Smooth muscle cell of bladder (primary cell): ENCODE measurements at places on chromosomes 6 and 20. TPM values are rescaled to one million over a fixed set of nuclear protein-coding genes. Genes with fewer than 3 reads are reported as not detected.

Gene PRSS35
- total RNA-seq, result 6.1 and 9.7 TPM in 2 replicates

Gene GMPR
- 9.7 and 17.0 TPM in 2 replicates for total RNA-seq

Gene EEF1E1
- total RNA-seq, result 23.0 and 25.8 TPM in 2 replicates

Gene CABLES2
- total RNA-seq, result 0.28 and 0.74 TPM in 2 replicates

Gene ZBTB2
- total RNA-seq, result 7.4 and 8.8 TPM in 2 replicates

Gene TAGAP
- not detected in 2 replicates for total RNA-seq

Gene GPLD1
- 0.14 and 0.28 TPM in 2 replicates for total RNA-seq

Gene ZNF292
- 20.2 and 26.8 TPM in 2 replicates for total RNA-seq

Gene ZC2HC1B
- not detected in 2 replicates for total RNA-seq

Gene OPN5
- not detected in 2 replicates for total RNA-seq

Gene TREM1
- 2.7 and 3.4 TPM in 2 replicates for total RNA-seq

Gene OR12D2
- total RNA-seq, result not detected in 2 replicates

Gene TSBP1
- not detected in 2 replicates for total RNA-seq

Gene MYH7B
- total RNA-seq, result under 0.01 and 0.18 TPM in 2 replicates

Gene ALDH5A1
- total RNA-seq, result 0.28 and 0.65 TPM in 2 replicates

Gene SALL4
- total RNA-seq, result 0.28 and 0.43 TPM in 2 replicates

Gene RBBP8NL
- total RNA-seq, result not detected in 2 replicates

Gene CDC40
- total RNA-seq, result 18.2 and 22.2 TPM in 2 replicates

Gene POM121L2
- not detected in 2 replicates for total RNA-seq

Gene SMIM13
- total RNA-seq, result 7.4 and 9.4 TPM in 2 replicates

Gene ANGPT4
- not detected in 2 replicates for total RNA-seq

Gene UNC5CL
- under 0.01 and 0.09 TPM in 2 replicates for total RNA-seq

Gene FKBP1C
- total RNA-seq, result 0.46 and 0.57 TPM in 2 replicates

Gene NXT1
- total RNA-seq, result 12.7 and 15.2 TPM in 2 replicates

Gene FAM50B
- 5.0 and 9.4 TPM in 2 replicates for total RNA-seq

Gene ZCCHC3
- 9.0 and 11.6 TPM in 2 replicates for total RNA-seq

Gene BNIP5
- total RNA-seq, result not detected in 2 replicates

Gene PSMB1
- 270 and 365 TPM in 2 replicates for total RNA-seq

Gene PKIB
- 1.1 and 26.0 TPM in 2 replicates for total RNA-seq

Gene GDAP1L1
- total RNA-seq, result under 0.01 and 0.09 TPM in 2 replicates

Gene PCK1
- 0.14 TPM in 1 of 2 replicates, not detected in the other for total RNA-seq

Gene STMN3
- total RNA-seq, result 2.1 and 2.3 TPM in 2 replicates

Gene POPDC3
- total RNA-seq, result 8.2 and 14.3 TPM in 2 replicates

Gene XPO5
- 15.6 and 19.1 TPM in 2 replicates for total RNA-seq

Gene SPATA25
- total RNA-seq, result 1.3 and 1.9 TPM in 2 replicates

Gene BPI
- total RNA-seq, result not detected in 2 replicates

Gene RCAN2
- 3.7 and 4.2 TPM in 2 replicates for total RNA-seq

Gene CST5
- total RNA-seq, result not detected in 2 replicates

Gene HFE
- total RNA-seq, result 13.7 and 16.8 TPM in 2 replicates

Gene TBXT
- not detected in 2 replicates for total RNA-seq

Gene SOX18
- total RNA-seq, result 0.18 TPM in 1 of 2 replicates, not detected in the other

Gene MYLK2
- under 0.01 TPM in 1 of 2 replicates, not detected in the other for total RNA-seq

Gene CYP24A1
- total RNA-seq, result 0.28 and 0.85 TPM in 2 replicates

Gene PTCHD4
- 3.0 and 5.5 TPM in 2 replicates for total RNA-seq

Gene BMP7
- 0.28 TPM in 1 of 2 replicates, not detected in the other for total RNA-seq

Gene AKIRIN2
- 12.4 and 13.3 TPM in 2 replicates for total RNA-seq

Gene HTR1E
- total RNA-seq, result not detected in 2 replicates

Gene SNX3
- total RNA-seq, result 148 and 198 TPM in 2 replicates
